Stimulated activated CD8-positive, alpha-beta memory T cell treated with anti-CD3 and anti-CD28 coated beads, Interleukin-12 subunit alpha, Interleukin-12 subunit beta, amount 100 ng/mL, for 4 hours (primary cell): ENCODE measurements at places on chromosomes 4 and X.

DNA sequence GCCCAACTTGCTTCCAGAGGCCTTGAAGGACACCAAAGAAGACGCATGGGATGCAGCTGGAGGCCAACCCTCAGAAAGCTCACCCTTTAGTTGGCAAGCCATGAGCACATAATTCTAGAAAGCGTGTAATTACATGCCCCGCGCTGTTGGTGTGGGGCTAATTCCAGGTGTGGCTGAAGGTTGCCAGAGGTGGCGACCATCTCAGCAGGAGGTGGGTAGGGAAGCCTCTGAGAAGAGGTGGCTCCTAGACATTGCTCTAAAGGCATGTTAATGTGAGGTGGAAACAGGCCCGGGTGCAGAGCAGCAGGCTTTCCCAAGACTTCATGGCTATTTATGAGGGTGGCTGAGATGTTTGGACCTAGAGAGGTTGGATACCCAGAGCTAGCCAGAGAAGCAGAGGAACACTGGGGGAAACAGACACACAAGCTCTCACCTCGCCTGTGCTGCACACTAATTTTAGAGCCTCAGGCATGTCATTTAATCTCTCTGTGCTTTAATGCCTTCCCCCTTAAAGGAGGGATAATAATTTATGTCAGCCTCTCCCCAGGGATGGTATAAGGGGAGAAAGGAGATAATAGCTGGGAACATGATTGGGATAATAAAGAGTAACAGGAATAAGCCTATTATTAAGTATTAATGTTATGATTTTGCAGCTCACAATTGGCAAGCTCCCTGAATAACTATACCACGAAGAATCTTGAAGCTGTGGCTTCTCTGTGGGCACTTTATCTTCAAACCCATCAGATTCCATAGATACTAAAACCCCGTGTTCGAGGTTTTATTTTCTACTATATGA, 60.0 kb upstream of the HELT start:
- no peak for DNase-seq

GRCh38 chr4:21744046-21744445, 204.5 kb downstream of the KCNIP4 start:
- no peak for DNase-seq

DNA sequence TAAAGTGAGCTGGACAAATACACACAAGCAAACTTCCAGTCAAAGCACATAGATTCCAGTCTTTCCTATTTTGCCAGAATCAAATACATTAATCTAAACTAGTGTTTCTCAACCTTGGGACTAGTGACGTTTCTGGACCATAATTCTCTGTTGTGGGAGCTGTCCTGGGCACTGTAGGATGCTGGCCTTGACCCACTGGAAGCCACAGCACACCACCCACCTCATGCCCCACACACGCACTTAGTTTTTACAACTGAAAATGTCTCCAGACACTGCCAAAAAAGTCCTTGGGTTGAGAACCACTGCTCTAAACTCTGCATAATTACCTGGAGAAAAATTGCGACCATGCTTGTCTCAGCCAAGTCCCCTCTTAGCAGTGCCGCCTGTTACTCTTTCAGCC, 57.6 kb downstream of the MAP3K15 start:
- DNase-seq, result no peak

GRCh38 chr4:3605491-3605890, 73.3 kb upstream of the LRPAP1 start:
- no peak for DNase-seq

DNA sequence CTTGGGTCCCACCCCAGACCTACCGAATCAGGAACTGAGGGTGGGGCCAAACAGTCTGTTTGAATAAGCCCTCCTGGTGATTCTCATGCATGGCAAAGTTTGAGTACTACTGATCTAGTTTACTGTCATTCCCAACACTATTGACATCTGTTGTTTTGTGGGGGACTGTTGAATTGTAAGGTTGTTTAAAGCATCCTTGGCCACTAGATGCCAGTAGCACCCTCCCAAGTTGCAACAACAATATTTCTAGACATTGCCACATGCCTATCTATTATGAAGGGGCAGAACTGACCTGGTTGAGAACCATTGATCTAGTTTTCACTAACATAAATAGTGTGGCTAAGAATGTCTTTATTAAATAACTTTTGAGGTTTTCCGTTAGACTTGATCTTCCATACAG, 15.1 kb downstream of the TAF9B start:
- DNase-seq, result no peak

DNA sequence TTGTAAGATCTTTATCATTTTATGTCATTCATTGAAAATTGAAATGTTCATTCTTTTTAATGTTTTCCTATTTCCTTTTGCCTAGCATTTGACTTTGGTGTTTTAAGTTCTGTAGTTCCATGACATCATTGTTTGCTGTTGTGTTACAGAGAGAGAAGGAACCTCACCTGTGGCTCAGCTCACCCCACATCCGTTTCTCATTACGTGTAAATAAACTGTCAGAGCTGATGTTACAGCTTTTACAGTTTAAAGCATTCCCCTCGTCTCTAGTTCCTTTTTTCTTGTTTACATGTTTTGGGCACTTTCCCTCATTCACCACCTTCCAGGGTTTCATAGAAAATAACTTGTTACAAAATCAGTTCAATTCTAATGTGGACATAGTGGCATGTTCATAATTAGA, 137.2 kb downstream of the FNIP2 start:
- no peak for DNase-seq

GRCh38 chr4:8538703-8539567, 41.3 kb upstream of the GPR78 start:
- DNase-seq, result no peak

DNA sequence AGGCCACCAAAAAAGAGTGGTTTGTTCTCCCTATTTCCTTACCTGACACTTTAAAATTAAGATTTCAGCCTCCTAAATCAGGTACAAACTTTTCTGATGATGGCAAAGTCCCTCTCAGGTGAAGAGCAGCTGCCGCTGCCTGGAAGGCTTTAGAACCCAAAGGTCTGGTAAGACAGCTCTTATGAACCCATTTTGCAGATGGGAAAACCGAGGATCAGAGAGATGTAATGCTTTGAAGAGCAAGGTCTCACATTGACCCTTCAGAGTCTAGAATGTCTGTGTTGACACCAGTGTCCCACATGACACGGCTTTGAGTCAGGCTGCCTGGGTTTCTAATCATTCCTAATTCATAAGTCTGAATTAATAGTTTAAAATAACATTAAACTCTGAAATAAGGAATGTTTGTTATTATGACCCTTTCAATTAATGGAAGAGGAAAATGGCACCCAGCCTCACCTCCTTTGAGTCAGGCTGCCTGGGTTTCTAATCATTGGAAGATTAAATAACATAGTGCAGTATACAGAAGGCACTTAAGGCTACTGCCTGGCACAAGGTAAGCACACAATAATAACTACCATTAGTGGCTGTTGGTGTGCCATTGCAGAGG, 27.9 kb upstream of the KIAA0232 start:
- DNase-seq, result no peak

GRCh38 chrX:16629909-16630308, 20.0 kb upstream of the S100G start:
- no peak for DNase-seq

DNA sequence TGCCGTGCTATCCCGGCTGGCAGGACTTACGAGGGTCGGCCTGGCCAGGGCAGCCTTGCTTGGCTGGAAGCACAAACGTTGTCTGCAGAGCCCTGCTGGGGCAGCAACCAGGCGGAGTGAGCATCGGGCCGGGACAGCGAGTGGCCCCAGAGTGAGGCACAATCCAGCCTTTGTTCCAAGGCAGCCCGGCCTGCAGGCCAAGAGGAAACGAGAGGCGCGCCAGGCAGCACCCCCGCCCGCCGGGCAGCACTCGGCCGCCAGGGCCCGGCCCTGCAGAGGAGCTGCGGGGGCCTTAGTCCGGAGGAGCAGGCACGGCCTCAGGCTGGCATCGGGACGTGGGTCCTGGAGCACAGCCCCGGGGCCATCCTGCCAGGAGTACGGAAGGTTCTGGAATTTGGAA, 24.1 kb downstream of the FGFRL1 start:
- DNase-seq, result no peak

DNA sequence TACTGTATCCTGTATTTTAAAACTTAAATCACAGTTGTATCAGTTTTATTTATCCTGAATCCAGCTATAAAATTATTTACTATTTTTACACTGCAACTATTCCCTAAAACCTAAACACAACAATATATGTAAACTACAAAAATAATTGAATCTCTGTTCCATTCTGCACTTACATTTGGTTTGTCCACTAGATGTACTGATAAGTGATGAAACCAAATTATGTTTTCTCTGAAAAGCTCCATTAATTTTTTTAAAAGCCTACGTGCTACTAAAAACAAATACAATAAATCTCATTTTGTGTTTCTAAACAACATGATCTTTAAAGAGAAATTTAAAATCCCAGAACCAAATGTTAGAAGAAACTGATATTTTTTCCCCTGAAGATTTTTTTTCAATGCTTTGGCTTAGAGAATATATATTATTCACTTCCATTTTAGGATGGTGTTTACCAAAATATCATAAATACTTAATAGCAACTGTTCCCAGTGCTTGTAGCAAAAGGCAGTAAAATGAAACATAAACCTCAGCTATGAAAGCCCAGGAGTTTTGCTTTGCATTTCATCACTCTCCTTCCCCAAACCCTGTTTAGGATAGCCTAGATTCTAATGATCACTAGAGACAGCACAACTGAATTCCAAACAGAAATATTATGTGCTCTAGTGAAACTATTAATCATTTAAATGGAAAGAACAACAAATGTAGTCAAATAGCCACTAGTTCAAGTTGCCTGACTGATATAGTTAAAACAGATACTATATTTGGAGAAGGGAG, 19.7 kb downstream of the ANTXR2 start:
- DNase-seq, result no peak

DNA sequence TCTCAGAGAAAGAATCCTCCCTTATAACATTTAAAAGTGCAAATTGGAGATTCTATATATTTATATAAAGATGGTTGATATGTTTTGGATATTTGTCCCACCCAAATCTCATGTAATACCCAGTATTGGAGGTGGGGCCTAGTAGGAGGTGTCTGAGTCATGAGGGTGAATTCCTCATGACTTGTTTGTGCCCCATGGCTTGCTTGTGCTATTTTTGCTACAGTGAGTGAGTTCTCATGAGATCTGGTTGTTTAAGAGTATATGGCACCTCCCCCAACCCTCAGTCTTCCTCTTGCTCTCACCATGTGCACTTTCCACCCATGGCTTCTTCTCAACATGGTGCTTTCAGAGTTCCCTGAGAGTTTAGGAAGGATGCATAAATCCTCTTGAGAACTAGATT, 9.5 kb upstream of the ANKRD50 start:
- DNase-seq, result no peak

GRCh38 chr4:180101348-180102083, 2141.7 kb upstream of the TENM3 start:
- DNase-seq, result no peak

DNA sequence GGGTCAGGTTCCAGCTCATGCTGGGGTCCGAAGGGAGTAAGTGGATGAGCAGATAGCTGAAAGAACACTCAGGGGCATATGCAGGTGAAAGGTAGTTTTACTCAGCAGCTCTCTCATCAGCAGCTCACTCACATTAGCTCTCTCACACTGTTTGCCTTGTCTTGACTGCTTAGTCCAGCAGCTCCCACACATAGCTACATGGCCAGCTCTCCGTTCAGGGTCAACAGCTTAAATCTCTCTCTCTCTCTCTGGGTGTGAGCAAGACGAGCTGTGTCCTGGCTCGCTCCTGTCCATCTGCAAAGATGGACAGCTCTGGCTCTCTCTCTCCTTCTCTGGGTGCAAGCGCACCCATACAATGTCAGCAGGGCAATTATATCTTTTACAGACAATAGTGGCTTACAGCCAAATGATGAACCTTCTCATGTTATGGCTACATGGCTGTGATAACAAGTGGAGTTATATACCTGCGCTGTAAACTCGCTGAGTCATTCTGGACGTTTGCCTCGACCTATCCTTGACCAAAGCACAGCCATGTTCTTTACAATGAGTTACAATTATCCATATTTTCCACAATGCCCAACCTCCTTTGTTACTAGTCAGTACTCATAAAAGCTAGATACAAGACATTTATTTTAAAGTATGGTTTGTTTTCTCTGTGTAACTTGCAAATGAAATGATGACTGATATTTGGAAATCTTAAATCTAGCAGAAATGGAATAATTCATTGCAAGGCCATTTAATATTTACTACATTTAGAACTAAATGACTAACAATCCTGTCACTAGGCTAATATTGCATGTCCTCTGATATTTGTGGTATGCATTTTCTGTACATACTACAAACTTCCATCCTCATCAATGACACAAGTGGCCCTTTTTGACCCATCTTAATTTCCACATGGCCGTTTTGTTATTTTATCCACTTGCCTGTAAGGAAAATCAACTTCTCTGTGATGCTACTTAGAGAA, 9.3 kb downstream of the PAPSS1 start:
- DNase-seq, result no peak

DNA sequence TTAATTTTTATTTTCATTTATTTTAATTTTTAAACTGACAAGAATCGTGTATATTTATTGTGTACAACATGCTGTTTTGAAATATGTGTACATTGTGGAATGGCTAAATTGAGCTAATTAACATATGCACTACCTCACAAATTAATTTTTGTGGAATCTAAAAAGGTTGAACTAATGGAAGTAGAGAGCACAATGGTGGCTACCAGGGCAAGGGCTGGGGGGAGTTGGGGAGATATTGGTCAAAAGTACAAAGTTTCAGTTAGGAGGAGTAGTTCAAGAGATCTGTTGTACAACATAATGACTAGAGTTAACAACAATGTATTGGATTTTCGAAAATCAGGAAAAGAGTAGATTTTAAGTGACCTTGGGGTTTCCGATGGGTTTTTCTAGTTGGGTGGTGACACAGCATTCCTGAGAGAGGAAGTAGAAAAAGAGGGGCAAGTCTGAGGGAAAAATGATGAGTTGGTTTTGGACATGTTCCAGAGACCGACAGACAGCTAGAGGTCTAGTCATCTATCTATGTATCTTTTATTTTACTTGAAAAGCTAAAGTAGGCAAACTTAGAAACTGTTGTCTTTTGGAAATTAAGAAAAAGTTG, 23.2 kb downstream of the APOO start:
- no peak for DNase-seq

GRCh38 chr4:169352360-169352759, 81.6 kb upstream of the SH3RF1 start:
- no peak for DNase-seq

DNA sequence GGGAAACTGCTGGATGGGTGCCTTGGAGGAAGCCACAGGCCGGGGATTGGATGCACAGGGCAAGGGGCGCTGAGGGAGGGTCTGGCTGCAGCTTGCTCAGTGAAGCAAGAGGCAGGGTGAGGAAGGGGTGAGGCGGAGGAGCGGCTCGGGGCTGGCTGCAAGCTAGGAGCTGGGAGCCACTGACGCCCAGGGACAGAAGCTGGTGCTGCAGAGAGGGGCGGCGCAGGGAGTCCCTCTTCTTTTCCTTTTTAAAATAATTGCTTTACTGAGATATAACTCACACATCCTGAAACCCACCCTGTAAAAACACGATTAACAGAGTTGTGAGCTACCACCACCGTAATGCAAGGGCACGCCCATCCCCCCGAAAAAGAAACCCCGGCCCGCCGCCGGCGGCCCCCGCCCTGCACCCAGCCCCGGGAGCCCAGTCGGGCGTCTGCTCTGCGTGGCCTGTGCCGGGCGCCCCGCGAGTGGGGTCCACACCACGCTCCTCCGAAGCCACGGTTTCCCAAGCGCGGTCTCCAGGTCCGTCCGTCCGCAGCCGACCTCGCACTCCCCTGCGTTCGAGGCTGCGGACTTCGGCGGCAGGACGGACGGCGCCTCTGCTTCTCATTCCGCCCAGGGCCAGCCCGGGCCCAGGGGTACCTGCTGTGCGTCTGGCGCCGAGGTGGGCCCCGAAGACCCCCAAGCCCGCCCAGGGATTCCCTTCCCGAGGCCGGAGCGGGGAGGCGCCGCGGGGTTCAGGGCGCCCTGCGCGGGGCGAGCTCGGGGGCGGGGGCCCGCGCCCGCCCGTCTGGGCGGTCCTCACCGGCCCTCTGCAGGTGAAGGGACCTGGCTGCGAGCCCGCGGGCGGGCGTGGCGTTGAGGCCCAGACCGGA, 866 bp upstream of the UVSSA start:
- no peak for DNase-seq
